Activated CD8-positive, alpha-beta memory T cell treated with anti-CD3 and anti-CD28 coated beads, Interleukin-2, amount 10 ng/mL, durations not matched to agents 7 days and 5 days (primary cell): ENCODE measurements at places on chromosomes 4 and X.

DNA sequence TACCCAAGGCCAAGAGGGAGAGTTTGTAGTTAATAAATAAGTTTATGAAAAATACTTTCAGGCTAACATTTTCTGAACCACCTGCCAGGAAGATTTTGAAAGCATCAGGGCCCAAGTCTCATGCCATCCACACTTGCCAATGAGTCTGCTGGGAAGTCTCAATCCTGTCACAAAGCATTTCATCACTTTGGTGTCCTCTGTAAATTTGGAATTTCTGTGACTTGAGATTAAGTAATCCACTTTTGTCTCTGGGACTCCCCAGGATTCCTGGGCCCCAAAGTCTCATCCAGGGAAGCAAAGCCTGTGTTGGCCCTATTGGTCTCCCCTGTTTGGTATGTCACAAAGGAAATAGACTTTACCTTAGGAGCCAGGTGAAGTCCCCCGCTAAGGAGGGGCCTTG is 99.2 kb upstream of the GPC4 start:
- no peaks in the 10 kb centered on the region for H3K27me3 ChIP-seq
- H3K27ac ChIP-seq: no peak overlapping the region
- DNase-seq: no peak
- H3K4me3 ChIP-seq: no peak overlapping the region

GRCh38 chr4:187309456-187309855 is 585.8 kb upstream of the FAT1 start:
- H3K4me3 ChIP-seq: no peak overlapping the region
- H3K27me3 ChIP-seq: no peaks in the 10 kb centered on the region
- no peak overlapping the region for H3K27ac ChIP-seq
- no peak for DNase-seq
- no peaks in the 10 kb centered on the region for H3K36me3 ChIP-seq

DNA sequence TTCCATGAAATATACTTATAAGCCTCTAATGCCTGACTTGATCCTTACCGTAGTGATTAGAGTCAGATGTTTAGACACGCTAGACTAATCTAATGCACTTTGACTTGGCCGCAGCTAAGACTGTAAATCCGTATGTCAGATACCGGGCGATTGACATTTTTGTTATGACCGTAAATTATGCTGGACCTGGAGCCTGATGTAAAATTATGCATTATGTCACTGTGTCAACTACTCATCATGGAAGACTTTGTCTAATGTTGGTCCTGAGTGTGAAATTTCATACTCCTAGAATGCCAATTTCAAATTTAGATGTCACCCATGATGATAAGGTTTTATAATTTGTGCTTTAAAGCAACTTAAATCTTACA is 123.6 kb upstream of the LIMCH1 start:
- H3K4me3 ChIP-seq: no peak overlapping the region
- no peaks in the 10 kb centered on the region for H3K4me1 ChIP-seq
- peaks cover 3% of the 10 kb centered on the region for H3K27me3 ChIP-seq

DNA sequence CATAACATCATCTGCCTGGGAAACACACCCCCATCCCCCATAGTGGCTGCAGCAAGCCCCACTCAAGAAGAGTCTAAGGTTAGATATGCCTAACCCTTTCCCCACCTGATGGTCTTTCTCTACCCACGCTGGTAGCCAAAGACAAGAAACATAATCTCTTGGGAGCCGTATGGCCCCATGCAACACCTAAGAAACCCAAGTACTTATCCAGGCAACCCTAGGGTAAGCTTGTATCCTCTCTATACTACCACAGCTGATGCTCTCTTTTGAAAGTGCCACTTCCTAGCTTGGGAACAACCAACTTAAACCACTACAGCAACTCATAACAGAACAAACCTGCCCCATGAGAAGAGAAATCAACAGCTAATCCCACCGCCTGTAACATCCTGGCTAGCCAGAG is 161.1 kb downstream of the MSN start:
- no peak overlapping the region for H3K4me3 ChIP-seq
- H3K27ac ChIP-seq: no peak overlapping the region
- H3K4me1 ChIP-seq: no peaks in the 10 kb centered on the region
- H3K27me3 ChIP-seq: no peaks in the 10 kb centered on the region
- H3K36me3 ChIP-seq: no peaks in the 10 kb centered on the region

DNA sequence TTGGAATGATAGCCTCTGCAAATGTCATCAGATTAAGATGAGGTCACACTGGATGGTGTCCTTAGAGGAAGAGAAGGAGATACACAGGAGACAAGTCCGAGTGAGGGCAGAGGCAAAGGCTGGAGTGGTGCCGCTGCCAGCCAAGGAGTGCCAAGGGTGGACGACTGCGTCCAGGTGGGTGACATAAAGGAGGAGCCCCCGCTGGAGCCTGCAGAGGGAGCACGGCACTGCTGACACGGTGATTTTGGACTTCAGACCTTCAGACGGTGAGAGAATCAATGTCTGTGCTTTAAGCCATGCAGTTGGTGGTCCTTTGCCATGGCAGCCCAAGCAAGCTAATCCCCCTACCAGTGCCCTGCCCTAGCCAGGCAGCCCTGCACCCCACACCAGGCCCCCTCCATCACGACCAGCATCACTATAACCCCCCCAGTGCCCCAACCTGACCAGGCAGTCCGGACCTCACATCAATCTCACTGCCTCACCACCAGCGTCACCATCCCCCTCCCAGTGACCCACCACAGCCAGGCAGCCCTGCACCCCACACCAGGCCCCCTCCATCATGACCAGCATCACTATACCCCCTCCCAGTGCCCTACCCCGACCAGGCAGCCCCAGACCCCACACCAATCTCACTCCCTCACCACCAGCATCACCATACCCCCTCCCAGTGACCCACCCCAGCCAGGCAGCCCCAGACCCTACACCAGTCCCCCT is 130.0 kb downstream of the HMX1 start:
- no peaks in the 10 kb centered on the region for H3K36me3 ChIP-seq
- H3K27ac ChIP-seq: no peak overlapping the region
- no peaks in the 10 kb centered on the region for H3K27me3 ChIP-seq
- DNase-seq: no peak
- H3K4me3 ChIP-seq: no peak overlapping the region

- H3K27me3 ChIP-seq: no peaks in the 10 kb centered on the region
- no peak overlapping the region for H3K4me3 ChIP-seq
- H3K4me1 ChIP-seq: no peaks in the 10 kb centered on the region
- no peaks in the 10 kb centered on the region for H3K36me3 ChIP-seq
These were observed 485.0 kb upstream of the FAT1 start for GRCh38 chr4:187208651-187209050.

- H3K27ac ChIP-seq: no peak overlapping the region
- H3K27me3 ChIP-seq: peaks cover 4% of the 10 kb centered on the region
- no peaks in the 10 kb centered on the region for H3K36me3 ChIP-seq
- H3K4me3 ChIP-seq: no peak overlapping the region
- DNase-seq: no peak
These were observed 172.7 kb upstream of the MED14 start for GRCh38 chrX:40908026-40908425.

DNA sequence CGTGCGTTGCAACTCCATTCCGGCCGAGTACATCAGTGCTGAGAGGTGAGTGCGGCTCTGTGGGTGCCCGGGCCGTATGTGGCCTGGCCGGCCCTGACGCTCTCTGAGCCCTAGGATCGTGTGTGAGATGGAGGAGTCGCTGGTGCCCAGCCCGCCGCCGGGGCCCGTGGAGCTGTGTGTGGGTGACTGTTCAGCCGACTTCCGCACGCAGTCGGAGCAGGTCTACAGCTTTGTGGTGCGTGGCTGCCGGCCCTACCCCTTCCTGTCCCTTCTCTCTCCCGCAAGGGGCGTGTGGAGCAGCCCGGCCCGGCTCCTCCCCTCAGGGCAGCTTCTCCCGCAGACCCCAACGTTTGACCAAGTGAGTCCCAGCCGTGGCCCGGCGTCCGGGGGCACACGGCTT is 8.0 kb downstream of the PLXNA3 start:
- H3K36me3 ChIP-seq: peaks cover 3% of the 10 kb centered on the region
- no peak for DNase-seq
- no peaks in the 10 kb centered on the region for H3K27me3 ChIP-seq

GRCh38 chr4:150010525-150011126 is 67.6 kb upstream of the DCLK2 start:
- no peak overlapping the region for H3K4me3 ChIP-seq
- no peak overlapping the region for H3K27ac ChIP-seq
- no peaks in the 10 kb centered on the region for H3K36me3 ChIP-seq
- peaks cover 13% of the 10 kb centered on the region for H3K27me3 ChIP-seq
- no peak for DNase-seq

DNA sequence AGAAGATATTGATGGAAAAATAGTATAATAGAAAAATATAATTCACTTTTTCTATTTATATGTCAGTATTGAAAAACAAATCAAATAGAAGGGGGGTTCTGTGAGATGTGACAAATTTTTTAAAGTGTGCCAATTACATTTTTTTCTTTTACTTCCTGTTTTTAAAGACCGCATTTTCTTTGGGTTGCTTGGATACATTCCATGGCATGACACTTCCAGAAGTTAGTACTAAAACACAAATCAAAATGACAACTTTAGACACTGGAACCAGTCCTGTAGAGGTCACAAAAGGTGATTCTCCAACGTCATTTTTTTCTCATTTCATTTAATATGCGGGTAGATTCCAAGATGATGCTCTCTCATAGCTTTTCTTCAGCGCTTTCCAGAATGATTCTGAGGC is 116.2 kb upstream of the GNPDA2 start:
- no peak overlapping the region for H3K4me3 ChIP-seq
- H3K36me3 ChIP-seq: no peaks in the 10 kb centered on the region
- DNase-seq: no peak
- H3K27me3 ChIP-seq: no peaks in the 10 kb centered on the region

GRCh38 chr4:86043755-86044592 is 315.9 kb downstream of the MAPK10 start:
- H3K4me3 ChIP-seq: no peak overlapping the region
- DNase-seq: no peak
- H3K36me3 ChIP-seq: no peaks in the 10 kb centered on the region

DNA sequence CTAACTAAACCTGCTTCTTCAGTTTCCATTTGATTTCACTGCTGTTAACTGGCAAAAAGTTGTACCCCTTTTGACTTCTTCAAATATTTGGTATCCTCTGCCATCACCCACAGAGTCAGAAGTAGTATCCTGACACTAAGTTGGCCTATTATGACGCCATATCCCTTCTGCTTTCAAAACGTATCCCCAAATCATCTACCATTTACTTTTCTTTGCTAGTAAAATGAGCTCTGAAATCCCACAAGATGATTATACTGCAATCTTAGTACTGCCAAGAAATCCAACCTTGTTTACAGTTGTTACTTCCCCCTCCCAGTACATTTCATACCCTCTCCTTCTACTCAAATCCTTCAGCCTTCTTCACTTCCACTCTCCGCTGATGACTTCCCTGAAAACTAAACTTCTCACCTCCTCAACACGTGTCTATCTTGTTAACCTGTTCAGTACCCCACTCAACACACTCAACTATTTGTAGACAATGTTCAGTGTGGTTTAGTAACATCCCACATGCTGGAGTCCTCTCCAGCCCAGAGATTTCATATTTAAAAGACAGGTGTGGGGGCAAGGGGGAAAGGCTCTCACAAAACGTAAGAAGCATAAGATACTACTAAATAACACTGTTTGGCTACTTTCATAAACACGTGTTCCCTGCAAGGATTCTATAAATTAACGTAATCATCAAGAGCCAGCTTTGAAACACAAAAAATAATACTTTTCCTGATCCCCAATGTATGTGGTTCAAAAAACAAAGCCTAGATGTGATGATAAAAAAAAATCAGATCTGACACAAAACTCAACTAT is 1.3 kb downstream of the NAF1 start:
- no peaks in the 10 kb centered on the region for H3K27me3 ChIP-seq
- peaks cover 36% of the 10 kb centered on the region for H3K4me1 ChIP-seq
- peak overlapping the region; percentile 78 for H3K4me3 ChIP-seq
- H3K36me3 ChIP-seq: peaks cover 22% of the 10 kb centered on the region
- DNase-seq: no peak

GRCh38 chrX:44484607-44485146 is 58.0 kb downstream of the FUNDC1 start:
- no peak overlapping the region for H3K27ac ChIP-seq
- no peaks in the 10 kb centered on the region for H3K27me3 ChIP-seq
- no peaks in the 10 kb centered on the region for H3K4me1 ChIP-seq

DNA sequence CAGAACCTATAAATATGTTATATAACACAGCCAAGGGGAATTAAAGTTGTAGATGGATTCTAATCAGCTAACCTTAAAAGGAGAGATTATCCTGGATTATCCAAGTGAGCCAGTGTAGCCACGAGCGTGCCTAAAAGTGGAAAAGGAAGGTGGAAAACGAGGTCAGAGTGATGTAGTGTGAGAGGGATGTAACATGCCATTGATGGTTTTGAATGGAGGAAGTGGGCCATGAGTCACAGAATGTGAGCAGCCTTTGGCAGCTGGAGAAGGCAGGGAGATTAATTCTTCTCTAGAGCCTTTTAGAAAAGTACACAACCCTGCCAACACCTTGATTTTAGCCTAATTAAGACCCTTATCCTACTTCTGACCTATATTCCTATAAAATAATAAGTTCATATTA is 149.1 kb downstream of the SLC39A8 start:
- no peaks in the 10 kb centered on the region for H3K36me3 ChIP-seq
- no peak overlapping the region for H3K27ac ChIP-seq
- H3K27me3 ChIP-seq: peaks cover 13% of the 10 kb centered on the region

DNA sequence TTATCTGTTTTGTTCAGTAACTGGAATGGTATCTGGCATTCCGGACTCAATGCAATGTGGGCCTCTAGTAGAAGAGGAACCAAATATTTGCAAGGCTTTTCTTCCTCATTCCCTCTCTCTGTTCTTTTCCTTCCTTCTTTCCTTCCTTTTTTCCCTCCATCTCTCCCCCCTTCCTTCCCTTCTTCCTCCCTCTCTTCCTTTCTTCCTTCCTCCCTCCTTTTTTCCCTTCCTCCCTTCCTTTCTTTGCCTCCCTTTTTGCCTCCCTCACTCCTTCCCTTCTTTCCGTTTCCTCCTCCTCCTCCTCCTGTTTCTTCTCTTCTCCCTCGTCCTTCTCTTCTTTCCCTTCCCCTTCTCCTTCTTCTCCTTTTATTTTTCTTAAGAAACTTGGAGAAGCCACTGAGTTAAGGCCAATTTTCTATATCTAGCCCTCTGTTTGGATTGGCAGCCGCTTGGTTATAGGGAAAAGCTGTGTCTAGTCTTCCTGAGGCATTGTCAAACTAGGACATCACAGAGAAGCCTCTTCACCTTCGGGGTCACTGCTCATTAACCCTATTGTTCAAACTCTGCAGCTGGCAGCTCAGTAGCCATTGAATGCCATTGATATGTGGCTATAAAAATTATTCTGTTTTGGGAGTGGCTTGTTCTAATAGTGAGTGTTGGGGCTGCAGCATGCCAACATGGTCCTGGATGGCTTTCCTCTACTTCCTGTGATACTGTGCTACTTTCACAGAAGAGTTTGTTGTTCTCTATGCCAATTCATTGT is 95.9 kb downstream of the CFAP299 start:
- no peak overlapping the region for H3K27ac ChIP-seq
- H3K27me3 ChIP-seq: peaks cover 4% of the 10 kb centered on the region
- DNase-seq: no peak
- H3K36me3 ChIP-seq: no peaks in the 10 kb centered on the region
- H3K4me3 ChIP-seq: no peak overlapping the region
- no peaks in the 10 kb centered on the region for H3K4me1 ChIP-seq

DNA sequence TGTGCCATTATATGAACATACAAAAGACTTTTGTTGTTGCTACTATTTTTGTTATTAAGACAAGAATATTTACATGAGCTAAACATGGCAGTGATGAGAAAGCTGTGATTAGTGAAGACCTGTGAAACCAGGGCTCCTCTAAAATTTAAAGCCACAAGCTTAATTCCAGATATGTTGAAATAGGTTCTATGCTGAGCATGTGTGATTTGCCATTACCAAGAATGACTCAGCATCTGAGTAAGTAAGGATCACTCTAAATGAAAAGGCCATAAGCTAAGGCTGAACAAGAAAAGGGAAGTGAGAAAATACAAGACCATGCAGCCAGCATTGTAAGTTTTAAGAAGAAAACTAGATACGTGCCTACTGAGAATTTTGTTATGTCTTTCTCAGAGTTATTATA is 75.9 kb upstream of the CAMK2D start:
- no peaks in the 10 kb centered on the region for H3K36me3 ChIP-seq
- H3K4me3 ChIP-seq: no peak overlapping the region
- no peak for DNase-seq
- H3K27ac ChIP-seq: no peak overlapping the region
- no peaks in the 10 kb centered on the region for H3K27me3 ChIP-seq
